ENCODE measurements at places on chromosomes 5 and 9.

DNA sequence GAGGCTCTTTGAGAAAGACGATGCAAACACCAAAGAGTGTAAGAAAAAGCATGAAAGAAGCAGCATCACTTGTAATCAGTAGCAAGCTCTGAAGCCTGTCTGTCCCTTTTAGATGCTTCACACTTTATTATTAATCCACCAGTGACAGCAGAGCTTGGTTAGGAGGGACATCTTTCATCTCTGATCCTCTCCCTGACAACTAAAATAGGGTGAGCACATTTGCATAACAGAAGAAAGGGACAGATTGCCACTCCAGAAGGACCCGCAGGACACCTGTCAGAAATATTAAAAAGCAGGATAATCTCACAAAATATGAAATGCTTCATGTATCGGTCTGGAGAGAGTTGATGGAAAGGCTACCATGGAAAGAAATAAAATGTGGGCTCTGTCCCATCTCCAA lies 71.4 kb upstream of the MAP1B start:
- no peak for DNase-seq

DNA sequence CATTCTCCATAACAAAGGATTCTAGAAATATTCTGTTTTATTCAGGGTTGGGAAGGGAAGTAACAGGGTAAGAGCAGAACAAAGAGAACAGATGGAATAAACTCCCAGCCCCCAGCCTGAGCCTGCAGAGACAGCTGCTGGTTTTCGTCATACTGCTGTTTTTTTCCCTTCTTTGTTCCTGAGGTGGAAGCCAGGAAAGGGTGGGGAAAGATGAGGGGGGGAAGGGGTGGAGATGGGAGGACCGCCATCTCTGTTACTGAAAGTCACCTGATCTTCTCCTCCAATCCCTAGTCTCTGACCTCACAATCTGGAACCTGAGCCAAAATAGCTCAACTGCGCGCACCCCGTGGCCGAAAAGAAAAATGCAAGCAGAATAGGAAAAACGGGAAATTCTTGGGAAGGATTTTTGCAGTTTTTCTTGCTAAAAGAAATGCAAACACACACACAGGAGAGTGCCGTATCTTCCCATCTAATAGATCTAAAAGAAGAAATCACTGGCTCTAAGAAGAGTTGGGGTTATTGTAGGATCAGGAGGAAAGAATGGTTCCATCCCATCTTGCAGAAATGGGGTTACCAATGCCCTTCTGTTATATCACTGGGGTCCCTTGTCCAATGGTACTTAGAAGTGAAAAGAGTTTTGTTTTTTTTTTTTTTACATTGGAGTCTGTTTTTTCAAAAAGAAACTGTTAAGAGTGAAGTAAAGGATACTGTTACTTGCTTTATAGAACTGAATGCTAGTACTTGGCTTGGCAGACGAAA lies 57.9 kb downstream of the DIAPH1 start:
- no peak for DNase-seq

- DNase-seq: no peak
Measured at GRCh38 chr5:32836176-32836575, 125.1 kb downstream of the NPR3 start.

- no peak for DNase-seq
Measured at GRCh38 chr5:144122081-144122480, 48.4 kb downstream of the YIPF5 start.

GRCh38 chr9:3018691-3019230 lies 174.9 kb upstream of the PUM3 start:
- no peak for DNase-seq
